ENCODE measurements at places on chromosomes 1 and 21.

GRCh38 chr1:37862330-37862729, 2.9 kb upstream of the MTF1 start:
- no peak for DNase-seq

DNA sequence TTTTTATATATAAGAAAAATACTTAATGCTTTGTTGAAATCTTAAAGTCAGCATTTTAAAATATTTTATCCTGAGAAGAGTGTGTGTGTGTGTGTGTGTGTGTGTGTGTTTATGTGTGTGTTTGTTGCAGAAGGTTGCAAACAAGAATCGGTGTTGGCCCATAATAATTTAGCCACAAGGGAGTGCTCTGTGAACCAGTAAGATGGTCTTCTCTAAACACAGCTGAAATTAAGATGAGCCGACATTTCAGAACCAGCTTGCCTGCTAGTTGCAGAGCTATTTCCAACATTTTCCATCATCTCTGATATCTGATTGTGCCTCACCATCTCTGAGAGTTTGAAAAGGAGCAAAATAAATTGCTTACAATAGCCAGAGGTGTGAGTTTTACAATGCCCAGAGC, 158.8 kb upstream of the SGIP1 start:
- no peak for DNase-seq

GRCh38 chr1:60745484-60745883, 336.9 kb upstream of the NFIA start:
- no peak for DNase-seq

DNA sequence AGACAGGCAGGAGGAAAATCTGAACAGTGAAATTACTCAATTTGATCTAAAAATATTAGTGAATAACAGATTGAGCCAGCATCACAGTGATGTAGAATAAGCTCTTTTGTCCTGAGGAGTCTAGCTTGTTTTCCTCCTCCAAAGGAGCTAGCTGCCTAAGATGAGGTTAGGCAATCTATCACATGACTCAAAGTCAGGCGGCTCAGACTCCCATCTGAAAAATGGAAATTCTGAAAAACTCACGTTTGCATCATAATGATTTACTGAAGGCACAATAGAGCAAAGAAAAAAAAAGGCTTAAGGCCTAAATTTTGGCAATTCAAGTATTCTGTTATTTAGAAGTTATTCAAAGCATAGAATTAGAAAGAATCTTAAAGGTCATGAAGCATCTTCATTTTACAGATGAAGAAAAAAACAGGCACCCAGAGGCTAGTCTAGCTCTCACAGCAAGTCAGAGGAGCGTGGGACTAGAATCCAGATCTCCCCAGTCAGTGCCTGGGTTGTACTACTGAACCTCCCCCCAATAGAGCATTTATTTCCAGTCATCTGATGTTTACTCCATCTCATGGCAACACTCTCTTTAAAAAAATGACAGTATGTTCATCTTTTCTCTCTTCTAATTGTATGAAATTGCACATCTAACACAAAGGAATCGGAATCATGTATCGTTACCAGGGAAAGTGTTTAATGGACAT, 62.5 kb upstream of the ATF3 start:
- no peak for DNase-seq

DNA sequence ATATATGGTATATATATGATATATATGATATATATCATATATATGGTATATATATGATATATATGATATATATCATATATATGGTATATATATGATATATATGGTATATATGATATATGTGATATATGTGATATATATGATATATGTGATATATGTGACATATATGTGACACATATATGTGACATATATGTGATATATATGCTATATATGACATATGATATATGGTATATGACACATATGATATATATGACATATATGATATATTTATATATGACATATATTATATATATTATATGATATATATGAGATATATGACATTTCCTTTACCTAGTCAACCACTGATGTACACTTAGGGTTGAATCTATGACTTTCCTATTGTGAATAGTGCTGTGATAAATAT, 36.1 kb upstream of the EEIG2 start:
- DNase-seq: no peak

- DNase-seq: no peak
Observed at GRCh38 chr21:33212159-33212851, 17.4 kb upstream of the IFNAR2 start.

DNA sequence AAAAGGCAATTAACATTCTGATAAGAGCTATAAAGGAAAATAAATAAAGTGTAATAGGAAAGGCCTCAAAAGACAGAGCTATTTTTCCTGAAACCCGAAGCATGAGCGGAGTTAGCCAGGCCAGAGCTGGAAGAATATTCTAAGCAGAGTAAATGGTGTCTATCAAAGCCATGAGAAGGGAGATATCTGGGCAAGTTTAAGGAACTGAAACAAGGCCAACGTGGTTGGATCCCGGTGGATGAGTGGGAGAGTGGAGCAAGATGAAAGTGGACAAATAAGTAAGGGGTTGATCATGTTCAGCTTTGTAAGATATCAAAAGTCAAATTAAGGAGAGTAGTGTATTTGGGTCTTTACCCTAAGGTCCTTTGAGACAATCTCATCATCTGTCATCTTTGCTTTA, 234.0 kb downstream of the TM2D1 start:
- no peak for DNase-seq

GRCh38 chr1:42831273-42831672, 14.1 kb upstream of the SVBP start:
- DNase-seq: no peak

DNA sequence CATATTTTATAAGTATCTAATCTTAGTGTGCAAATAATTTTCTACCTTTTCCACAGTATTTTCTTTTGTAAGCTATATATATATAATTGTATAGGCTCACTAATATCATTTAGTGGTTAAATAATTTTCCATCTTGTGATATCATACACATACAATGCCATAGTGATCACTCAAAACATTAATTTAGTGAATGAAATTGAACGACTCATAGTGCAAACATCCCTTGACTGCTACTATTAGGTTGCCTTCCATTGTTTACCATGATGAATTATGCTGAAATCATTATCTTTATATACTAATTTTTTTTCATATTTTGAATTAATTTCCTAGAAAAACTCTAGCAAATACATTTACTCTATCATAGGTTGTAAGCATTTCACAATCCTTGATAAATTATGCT, 127.1 kb downstream of the PCNX2 start:
- no peak for DNase-seq

DNA sequence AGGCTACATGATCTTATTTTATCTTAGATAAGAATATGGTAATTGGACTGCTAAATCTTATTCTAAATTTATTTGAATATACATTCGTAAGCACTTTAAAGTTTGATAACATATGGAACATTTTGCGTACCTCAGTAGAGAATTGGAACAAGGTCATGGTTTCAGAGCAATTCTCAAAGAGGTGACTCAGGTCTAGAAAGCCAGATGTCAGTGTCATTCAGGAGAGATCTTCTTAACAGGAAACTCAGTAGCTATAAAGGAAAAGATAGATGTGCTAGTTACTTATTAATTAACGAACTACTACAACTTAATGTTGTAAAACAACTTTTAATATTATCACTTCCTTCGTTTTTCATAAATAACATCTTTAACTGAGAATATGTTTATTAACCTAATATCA, 142.5 kb downstream of the USP25 start:
- DNase-seq: no peak

- DNase-seq: no peak
Observed at GRCh38 chr21:43767984-43768867, 7.9 kb downstream of the CSTB start.

GRCh38 chr1:166682588-166682987, 156.7 kb upstream of the POGK start:
- no peak for DNase-seq

DNA sequence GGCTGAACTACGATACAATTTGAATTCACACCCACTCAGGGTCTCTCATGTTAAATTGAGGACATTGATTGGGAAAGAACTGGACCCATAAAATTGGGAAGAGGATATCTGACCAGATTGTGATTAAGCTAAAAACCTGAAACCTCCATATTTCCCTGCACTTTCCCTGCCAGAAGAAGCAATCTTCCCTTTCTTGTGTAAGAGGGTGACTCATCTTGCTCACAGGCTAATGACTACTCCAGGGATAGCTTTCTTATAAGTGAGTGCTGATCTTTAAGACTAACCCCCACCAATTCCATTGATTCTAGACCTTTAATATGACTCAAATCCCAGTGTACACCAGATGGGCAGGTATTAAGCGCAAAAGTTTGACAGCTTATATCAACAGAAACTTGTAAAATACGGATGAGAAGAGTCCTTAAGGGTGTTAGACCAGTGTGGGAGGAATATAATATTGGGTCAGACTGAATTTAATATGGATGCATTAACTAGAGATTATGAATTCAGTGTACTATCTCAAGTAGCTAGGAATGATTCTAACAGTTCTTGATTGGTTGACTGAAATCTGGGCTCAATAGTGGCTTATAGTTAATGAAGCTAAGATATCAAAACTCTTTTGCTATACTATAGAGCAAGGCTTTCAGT, 12.1 kb upstream of the SGIP1 start:
- no peak for DNase-seq

GRCh38 chr1:33110477-33110876, 29.5 kb downstream of the AZIN2 start:
- DNase-seq: no peak

- DNase-seq: no peak
Observed at GRCh38 chr1:229224308-229224707, 46.6 kb upstream of the RAB4A start.

GRCh38 chr1:211654838-211655787, 20.3 kb downstream of the NEK2 start:
- peak; percentile 53 for DNase-seq

- no peak for DNase-seq
Observed at GRCh38 chr1:176826265-176826664, 338.2 kb downstream of the ASTN1 start.

GRCh38 chr1:115222616-115223402, 115.2 kb downstream of the NGF start:
- no peak for DNase-seq

DNA sequence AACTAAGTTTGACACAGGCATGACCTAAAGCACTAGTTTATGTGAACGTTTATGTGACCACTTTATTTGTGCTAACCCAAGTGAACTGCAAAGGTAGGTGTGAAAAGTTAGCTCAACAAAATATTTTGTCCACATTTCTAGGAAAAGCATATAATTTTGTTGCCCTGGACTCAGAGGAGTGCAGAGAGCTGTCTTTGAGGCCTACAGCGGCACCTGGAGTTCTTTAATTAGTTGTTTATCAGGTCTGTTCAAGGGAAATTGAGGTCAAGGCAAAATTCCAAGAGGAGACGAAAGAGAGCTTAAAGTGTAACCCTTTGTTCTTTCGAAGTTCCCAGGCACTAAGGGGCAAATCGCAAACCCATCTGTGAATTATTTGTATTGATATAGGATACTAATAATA, 1.3 kb downstream of the GIPC2 start:
- DNase-seq: no peak

DNA sequence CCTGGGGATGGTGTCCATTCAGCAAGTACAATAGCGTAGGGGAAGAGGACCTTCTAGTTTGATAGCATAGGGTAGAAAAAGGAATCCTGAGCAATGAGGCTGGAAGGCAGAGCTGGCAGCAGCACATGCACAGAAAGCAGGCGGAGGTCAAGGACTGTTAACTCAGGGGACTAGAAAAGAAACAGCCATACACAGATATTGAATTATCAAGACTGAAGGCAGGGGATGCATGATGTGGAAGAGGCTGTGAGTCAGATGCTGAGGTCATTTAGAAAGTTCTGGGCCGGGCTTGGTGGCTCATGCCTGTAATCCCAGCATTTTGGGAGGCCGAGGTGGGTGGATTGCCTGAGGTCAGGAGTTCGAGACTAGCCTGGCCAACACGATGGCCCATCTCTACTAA, 65.6 kb downstream of the OPTC start:
- DNase-seq: no peak

- DNase-seq: no peak
Observed at GRCh38 chr21:45894450-45894825, 87.1 kb upstream of the COL6A1 start.

DNA sequence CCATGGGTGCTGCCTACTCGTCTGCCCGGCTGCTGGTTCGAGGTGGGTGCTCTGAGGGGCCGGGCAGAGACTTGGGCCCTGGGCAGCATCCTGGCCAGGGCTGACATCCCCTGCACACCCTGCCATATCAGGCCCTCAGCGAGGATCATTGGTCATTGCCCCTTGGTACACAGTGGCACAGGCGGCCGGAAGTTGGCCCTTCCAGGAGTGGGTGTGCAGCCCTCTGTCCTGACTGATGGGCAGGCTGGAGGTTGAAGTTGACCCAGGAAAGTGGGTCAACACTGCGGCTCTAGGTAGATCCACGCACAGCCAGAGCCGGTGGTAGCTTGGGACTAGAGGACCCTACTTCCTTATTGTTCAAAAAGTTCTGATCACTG, 72.9 kb downstream of the TRIM11 start:
- no peak for DNase-seq

- DNase-seq: peak; percentile 94
Observed at GRCh38 chr1:205317311-205317917, 4.1 kb downstream of the NUAK2 start.

GRCh38 chr1:44336668-44337067, 18.4 kb downstream of the ERI3 start:
- DNase-seq: no peak

- no peak for DNase-seq
Observed at GRCh38 chr1:34272152-34272551, 95.4 kb downstream of the C1orf94 start.

- DNase-seq: no peak
Observed at GRCh38 chr21:39048064-39048463, 135.2 kb downstream of the PSMG1 start.

- DNase-seq: no peak
Observed at GRCh38 chr1:33168556-33169289, 13.1 kb downstream of the TRIM62 start.

- DNase-seq: no peak
Observed at GRCh38 chr1:54464477-54465146, 58.4 kb upstream of the SSBP3 start.

DNA sequence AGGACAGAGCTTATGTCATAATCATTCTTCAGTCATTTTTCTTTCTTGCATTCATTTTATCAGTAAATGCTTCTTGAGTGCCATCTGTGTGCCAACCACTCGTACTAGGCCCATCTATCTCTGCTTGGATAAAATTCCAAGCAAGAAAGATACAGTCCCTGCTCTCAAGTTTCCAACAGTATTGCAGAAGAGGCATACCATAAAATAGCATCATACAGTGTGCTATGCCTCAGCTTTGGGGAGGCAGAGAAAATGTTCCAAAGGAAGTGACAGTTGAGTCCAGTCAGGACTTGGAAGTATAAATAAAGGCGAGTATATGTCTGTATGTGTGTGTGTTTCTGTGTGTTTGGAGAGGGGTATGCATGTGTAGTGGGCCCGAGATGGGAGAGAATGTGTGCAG, 113.4 kb upstream of the HOOK1 start:
- DNase-seq: no peak

GRCh38 chr1:70790232-70790923, 257.2 kb downstream of the PTGER3 start:
- DNase-seq: no peak

- DNase-seq: no peak
Observed at GRCh38 chr1:159077120-159077961, 775 bp upstream of the AIM2 start.

- DNase-seq: no peak
Observed at GRCh38 chr21:17828223-17828622, 9.1 kb upstream of the C21orf91 start.

GRCh38 chr1:76496871-76497270, 370.4 kb upstream of the ST6GALNAC5 start:
- no peak for DNase-seq

All from C1 segment of cervical spinal cord (tissue), 14 donors.